Urinary bladder (tissue), 4 donors: ENCODE measurements at places on chromosomes 16 and 17. TPM values are rescaled to one million over a fixed set of nuclear protein-coding genes. Genes with fewer than 3 reads are reported as not detected.

GRCh38 chr16:17293813-17294558 lies 176.8 kb downstream of the XYLT1 start:
- DNase-seq, result no peak

DNA sequence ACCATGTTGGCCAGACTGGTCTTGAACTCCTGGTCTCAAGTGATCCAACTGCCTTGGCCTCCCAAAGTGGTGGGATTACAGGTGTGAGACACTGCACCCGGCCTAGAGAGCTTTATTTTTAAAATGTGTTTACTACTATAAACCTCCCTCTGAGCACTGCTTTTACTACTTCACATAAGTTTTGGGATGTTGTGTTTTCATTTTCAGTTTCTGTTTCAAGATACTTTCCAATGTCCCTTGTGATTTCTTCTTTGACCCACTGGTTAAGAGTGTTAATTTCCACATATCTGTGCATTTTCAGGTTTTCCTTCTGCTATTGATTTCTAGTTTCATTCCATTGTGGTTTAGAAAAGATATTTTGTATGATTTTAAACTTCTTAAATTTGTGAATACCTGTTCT lies 74.4 kb downstream of the NETO2 start:
- no peak for DNase-seq

- DNase-seq, result no peak
These were observed 29.4 kb upstream of the NAT9 start for GRCh38 chr17:74805591-74805991.

GRCh38 chr17:58630883-58631522 lies 60.8 kb downstream of the TEX14 start:
- DNase-seq, result no peak

DNA sequence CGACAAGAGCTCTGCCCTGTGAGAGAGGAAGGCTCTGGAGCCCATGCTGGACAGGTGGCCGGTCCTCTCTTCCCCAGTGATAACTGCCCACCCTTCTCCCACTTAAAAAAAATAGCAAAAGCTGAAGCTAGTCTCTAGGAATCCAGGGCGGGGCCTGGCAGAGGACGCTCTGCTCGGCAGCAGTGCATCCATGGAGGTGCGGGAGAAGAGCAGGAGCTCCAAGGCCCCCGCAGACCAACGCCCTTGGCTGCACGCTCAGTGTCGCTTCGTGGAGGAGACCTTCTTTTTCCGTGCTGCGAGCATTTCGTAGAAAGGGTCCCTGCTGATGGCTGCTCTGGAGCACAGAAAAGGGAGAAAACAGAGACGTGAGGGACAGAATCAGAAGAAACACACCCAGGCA lies 98.6 kb upstream of the DNAH17 start:
- no peak for DNase-seq

DNA sequence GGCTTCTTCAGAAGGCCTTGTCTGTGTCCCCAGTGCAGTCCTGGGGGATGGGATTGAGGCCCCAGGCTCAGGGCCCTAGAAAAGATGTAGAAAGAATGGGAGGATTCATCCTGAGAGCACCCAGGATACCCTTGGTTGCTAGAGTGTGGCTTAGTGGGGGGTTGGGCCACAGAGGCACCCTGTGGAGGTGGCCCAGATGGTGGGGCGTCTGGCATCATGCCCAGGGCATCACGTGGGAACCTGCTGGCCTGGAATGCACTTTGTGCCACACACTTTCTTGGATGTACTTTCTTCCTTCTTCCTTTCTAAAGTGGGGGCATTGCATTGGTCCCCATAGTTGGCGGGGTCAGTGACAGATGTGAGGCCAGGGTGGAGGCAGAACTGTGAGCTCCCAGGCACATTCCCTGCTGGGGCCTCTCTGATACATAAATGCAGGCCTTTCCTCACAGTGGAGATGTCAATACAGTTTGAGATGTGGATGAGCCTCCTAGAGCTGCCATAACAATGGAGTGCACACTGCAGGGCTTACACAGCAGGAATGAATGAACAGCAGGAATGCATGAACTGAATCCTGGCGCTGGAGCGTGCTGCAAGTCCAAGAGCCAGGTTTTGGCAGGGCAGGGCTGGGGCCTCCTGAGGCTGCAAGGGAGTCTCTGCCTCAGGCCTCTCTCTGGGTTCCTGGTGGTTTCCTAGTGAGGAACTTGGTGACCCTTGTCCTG lies 43.3 kb downstream of the MGAT5B start:
- DNase-seq, result no peak

EMP2 gene
- polyA plus RNA-seq, result 41.7 TPM

SEBOX gene
- polyA plus RNA-seq, result not detected
